ENCODE measurements at places on chromosomes 5 and 9.

- no peak for DNase-seq
Measured at GRCh38 chr9:70117835-70118319, 74.2 kb downstream of the MAMDC2 start.

DNA sequence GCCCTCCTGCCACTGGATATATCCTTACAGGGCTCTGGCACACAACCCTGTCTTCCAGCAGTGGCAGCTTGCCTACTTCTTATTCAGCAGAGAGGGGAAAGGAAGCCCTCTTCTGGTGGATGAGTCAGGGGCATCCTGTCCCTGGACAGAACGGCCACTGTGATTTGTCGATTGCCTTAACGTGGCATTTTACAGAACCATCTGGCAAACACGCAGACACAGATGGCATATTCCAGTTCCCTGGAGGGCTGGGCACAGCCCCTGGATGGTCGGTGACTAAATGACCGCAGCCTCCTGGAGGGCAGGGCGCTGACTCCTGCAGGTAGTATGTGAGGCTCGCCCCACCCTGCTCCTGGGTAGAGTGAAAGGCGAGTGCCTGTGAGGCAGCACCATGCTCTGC, 62.1 kb downstream of the DCP2 start:
- no peak for DNase-seq

DNA sequence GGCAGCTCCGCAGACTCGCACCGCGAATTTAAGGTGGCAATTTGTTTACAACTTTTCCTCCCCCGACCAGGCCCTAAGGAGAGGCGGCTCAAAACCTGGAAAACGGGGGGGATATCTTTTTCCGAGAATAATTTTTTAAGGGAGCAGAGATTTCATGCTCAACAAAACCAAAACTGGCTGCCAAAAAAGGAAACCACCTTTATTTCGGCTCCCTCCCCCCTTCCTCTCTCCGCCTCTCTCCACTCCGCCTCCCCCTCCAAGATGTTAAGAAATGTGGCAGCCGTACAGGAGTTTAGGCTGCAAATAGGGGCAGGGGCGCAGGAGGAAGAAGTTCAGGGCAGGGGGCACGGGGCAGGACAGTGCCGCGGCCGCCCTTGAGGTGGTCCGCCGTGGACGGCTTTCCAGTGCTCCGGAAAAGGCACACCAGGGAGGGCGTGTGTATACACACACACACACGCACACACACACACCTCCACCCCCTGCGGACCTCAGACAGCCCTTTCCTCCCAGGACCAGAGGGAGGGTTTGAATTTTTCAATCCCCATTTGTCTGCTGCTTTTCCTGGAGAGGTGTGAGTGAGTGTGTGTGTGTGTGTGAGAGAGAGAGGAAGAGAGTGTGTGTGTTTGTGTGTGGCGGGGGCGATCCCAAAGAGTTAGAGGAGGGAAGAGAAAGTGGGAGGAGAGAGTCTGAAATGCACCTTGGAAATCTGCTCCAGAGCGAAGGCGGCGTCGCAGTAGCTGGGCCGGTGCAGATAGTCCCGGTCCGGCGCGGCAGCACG, 9.1 kb downstream of the PTCH1 start:
- peak; percentile 12 for DNase-seq

DNA sequence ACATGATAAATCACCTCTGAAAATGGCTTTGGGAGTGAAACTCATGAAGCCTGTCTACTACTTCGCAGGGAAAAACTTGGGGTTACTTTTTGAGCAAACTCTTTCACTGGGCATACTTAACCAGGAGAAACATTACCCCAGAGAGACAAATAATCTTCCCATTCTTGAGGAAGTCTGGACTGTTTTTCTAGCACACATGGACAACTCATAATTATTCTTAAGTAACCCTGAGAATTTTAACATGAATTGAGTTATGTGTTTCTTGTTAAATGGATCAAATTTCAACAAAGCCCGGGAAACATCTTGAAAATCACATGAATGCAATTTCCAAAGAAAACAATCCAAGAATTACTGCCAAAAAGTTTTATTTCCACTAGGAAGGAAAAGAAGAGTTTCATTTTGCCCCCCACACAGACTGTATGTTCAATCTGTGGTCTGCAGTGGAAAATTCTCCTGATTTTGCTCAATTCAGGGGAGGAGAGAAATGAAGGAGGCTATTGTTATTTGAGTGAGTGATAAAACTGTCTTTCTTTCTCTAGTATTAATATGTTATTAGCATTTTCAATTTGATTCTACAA, 564.8 kb upstream of the CLINT1 start:
- DNase-seq, result no peak

GRCh38 chr5:59204114-59204897, 621.4 kb downstream of the RAB3C start:
- DNase-seq, result no peak

DNA sequence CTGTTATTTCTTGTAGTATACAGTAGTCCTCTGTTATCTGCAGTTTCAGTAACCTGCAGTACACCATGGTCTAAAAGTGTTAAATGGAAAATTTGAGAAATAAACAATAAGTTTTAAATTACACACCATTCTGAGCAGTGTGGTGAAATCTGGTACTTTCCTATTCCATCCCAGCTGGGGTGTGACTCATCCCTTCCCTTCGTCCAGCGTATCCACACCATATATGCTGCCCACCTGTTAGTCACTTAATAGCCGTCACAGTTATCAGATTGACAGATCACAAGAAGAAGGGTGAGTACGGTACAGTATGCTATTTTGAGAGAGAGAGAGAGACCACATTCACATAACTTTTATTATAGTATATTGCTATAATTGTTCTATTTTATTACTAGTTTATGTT, 28.9 kb downstream of the FAM151B start:
- no peak for DNase-seq

GRCh38 chr9:84027201-84027600, 46.6 kb downstream of the RMI1 start:
- DNase-seq, result no peak

DNA sequence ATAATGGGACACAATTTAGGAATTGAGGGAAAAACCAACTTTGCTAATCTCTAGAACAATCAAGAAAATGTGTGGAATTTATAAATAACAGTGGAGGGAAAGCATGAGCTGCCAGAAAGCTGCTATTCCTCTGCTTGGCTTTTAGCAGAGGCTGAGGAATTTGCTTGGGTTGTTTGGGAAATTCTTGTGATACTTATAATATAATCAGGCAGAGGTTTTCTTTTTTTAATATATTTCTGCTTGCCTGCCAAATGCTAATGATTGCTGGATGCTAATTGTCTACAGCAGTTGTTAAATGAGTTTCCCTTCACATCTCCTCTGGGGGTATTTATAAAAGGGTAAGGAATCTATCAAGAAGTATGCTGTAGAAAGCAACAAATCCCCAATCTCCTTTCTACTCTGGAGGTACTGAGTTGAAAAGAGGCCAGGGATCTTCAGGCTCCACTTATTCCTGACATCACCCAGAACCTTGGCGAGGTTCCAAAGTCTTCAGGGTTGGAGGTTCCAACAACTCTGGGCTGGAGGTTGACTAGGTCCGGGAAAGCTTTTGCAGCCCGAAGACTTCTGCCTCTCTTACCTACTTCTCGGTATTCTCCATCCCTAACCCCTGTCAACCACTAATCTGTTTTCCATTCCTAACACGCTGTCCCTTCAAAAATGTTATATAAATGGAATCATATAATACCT, 60.4 kb upstream of the TMED7 start:
- DNase-seq, result no peak

DNA sequence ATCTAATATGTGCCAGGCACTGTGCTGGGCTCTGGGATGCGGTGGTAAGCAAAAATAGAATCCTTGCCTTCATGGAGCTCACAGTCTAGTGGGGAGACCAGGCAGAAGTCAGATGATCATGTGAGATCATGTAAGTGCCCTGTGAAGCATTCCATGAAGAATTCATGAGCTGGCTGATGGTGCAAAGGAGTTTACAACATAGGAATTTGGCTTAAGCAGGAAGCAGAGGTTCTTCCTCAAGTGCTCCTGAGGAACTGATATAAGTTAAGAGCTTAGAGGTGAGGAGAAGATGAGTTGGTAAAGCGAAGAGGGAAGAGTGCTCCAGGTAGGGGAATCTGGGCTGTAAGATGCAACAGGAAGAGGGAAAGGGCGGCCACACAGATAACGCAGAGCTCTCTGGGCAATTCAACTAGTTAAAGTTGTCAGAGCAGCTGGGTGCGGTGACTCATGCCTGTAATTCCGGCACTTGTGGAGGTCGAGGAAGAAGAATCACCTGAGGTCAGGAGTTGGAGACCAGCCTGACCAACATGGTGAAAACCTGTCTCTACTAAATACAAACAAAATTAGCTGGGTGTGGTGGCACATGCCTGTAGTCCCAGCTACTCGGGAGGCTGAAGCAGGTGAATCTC, 78.5 kb upstream of the SPATA31D4 start:
- DNase-seq, result no peak

DNA sequence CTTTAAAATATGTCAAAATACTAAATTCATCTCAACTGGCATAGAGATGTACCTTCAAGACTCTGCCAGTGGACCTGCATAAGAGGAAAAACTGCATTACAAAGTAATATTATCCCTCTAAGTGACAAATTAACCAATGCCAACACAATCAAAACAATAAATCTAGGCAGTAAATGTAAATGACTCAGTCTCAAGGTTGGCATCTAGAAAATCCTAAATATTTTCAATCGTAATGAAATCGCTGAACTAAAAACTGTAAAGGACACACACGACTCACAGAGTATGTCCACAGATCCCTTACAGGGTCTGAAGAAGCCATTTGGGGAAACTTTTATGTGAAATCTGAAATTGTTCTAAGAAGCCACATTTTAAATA, 31.2 kb downstream of the ERMP1 start:
- DNase-seq, result no peak

DNA sequence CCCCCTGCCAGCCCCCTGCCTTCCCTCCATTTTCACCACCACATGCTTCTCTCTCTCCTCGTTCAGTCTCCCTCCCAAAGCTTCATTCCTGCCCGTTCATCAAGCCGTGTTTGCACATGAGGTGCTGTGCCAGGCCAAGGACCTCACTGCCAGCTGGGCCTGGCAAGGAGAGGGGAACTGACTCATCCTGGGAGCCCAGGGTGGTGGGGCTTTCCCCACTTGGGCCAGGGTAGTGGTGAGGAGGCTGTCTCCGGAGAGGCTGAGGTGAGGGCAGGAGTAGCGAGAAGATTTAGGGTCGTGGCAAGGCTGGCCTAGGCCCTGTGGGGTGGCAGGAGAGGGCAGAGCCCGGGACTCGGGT, 30.4 kb upstream of the NOTCH1 start:
- DNase-seq, result no peak

DNA sequence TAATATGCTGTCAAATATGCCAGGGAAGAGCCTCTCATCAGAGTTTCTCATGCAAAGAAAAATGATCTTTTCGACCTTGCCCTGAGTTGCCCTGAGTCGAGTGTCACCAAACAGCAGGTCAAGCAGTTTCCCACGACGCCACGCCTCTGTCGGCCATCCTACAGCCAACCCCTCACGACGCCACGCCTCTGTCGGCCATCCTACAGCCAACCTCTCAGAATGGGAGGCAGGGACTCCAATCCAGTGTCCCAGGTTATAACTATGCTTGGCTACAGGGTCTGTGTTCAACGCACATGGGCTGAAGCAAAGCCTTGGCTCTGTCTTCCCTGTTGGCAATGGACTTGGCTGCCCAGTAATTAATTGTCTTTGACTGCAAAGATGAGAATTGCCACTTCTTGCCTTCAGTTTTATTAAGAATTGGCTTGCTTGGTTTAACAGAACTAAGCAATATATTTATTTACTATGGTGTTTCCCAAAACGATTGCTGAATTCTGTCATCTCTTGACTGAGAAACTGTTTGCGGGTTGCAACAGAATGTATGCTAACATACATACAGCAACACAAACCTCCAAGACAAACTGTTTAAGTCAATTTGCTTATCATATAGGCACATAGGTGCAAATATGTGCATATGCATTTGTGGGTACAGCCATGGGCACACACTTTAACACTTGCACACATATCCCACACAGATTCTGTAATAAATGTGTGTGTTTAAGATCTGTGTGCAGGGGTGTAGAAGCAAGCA, 352.9 kb downstream of the GLIS3 start:
- DNase-seq, result no peak

DNA sequence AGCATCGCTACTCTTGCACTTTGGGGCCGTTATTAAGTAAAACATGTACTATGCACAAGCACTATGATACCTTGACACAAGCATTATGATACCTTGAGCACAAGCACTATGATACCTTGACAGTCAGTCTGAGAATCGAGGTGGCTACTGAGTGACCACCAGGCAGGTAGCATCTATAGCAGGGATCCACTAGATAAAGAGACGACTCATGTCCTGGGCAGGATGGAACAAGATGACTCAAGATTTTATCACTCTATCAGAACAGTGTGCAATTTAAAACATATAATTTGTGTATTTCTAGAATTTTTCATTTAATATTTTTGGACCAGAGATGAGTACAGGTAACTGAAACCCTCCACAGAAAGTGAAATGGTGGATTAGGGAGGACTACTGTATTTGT, 16.9 kb downstream of the CHSY3 start:
- DNase-seq, result no peak

DNA sequence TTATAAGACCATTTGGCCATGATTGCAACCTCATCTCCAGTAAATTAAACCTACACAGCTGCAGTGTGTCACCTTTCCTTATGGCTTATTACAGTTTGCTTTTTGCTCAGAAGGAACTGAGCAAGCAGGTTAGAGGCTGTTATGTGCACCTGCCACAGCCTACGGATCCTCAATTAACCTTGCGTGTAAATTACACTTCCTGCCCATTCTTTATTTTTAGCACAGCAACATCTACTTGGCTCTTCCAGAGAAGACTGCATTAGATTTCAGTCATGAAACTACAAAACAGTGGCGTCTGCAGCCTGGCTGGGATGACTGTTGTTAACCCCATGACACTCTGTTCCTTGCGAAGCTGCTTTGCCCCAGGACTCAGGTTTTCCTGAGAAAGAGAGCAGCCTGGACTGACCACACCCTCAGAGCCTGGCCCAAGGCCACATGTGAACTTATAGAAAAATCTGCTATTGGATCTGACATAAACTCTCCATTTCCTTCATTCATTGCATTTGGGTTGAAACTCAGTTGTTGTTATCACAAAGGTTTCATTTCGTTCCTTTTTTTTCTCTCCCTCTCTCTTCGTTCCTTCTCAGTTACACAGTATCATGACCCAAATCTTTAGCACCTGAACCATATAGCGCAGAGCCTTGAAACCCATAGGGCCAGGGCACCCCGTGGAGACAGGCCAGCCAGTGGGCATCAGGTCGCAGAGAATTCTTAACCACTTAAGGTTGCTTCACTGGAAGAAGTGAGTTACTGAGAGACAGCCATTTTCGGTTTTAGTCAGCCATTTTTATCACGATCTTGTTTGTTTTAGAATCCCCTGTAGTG, 138.6 kb downstream of the PALM2AKAP2 start:
- DNase-seq, result no peak

DNA sequence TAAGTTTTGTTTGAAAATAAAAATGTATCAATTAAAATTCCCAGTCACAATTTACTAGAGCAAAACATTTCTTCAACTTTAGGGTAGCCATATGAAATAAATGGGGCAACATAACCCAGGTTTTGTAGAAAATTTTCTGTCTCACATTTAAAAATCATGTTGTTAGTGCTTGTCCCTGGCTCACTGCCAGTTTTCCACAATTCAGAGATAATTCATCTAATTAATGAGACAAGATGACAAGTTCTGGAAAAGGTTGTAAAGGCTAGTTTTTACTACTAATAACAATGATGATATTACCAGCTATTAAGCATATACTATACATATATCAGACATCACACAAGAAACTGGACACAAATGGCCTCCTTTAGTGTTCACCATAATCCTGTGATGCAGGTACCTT, 45.9 kb downstream of the MEGF9 start:
- DNase-seq, result no peak

GRCh38 chr5:37077146-37077545, 172.0 kb downstream of the CPLANE1 start:
- DNase-seq, result no peak
